ENCODE measurements at places on chromosomes 5 and 9. TPM values are rescaled to one million over a fixed set of nuclear protein-coding genes. Genes with fewer than 3 reads are reported as not detected.

GRCh38 chr5:165448753-165449152 lies 1943.3 kb downstream of the MAT2B start:
- no peak for DNase-seq

GRCh38 chr5:196350-196749 lies 5.1 kb downstream of the LRRC14B start:
- no peak for DNase-seq

DNA sequence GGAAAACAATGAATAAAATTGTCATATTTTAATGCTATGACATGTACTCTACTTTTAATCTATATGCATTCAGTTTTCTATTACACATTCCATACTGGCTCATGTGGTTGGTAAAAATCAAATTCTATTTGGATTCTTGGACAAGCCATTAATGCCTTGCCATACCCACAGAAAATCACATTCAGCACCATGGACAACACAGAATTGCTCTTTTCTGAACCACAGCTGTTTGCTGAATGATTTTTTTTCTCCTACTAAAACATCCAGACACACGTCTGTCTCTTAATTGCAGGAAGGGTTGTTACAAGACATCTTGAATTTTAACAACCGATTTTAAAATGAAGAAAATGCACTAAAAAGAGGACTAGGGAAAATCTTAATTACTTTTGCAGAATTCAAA lies 675.6 kb downstream of the BRINP1 start:
- DNase-seq = peak; percentile 1

DNA sequence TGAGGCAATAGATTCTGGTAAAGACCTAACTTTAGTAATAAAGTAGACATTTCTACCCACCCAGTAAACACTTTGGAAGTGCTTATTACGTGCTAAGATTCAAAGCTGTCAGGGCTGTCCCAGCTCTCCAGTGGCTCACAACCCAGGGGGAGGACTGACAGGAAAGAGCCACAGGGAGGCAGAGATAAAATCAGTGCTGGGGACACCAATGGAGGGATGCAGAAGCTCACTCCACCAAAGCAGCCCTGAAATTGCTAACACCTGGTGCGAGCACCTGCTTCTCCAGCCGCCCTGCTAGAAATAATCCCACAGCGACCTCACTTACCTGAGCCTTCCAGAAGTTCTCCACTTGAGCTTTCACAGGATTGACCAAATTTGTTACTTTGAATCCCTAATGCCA lies 501.0 kb downstream of the BNC2 start:
- no peak for DNase-seq

- DNase-seq = no peak
Measured at GRCh38 chr5:37601163-37601562, 222.0 kb downstream of the WDR70 start.

DNA sequence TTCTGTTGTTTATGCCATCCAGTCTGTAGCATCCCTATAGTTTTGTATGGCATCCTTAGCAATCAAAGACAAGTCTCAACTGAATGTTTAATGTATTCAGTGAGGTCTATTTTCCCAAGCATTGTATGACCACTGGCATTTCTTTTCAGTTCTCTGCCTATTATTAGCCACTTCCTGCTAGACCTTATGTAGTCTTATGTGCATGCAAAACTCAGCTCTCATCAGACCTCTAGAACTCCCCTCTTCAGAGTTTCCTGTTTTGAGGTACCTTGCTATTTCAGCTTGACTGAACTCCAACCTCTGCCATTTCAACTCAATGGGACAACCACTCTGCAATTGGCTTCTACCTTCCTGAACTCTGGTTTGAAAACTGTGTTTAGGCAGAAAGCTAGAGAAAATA lies 113.2 kb downstream of the SLC25A46 start:
- DNase-seq = no peak

DNA sequence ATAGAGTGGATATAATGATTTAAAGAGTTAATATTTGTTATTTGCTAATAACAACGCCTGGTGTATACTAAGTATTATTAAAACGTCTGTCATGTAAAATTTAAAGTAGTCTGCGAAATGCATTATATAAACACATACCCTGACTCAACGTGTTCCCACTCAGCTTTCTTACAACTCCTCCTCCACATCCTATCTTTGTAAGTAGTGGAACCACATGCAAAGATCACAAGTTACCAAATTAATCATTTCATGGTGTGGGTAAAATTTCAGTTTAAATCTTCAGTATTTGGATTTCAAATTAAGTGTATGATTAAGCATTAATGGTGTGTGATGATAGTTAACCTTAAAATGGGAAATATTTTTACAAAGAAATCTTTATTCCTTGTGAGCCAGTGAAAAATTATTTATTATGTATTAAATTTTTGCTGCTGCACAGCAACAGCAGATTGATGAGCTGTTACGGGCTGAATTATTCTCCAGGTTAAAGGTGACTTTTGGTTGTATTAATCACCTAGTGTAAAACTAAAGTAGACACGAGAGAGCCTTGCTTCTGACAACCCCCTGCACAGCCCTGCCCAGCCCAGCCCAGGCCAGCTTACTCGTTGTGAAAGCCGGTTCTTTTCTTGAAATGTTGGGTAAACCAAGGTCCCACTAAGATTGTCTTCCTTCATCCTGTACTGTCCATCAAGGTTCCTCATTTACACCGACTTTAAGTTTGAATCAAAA lies 373.5 kb downstream of the DTWD2 start:
- DNase-seq = no peak

- no peak for DNase-seq
Measured at GRCh38 chr5:82160948-82161347, 117.2 kb downstream of the RPS23 start.

DNA sequence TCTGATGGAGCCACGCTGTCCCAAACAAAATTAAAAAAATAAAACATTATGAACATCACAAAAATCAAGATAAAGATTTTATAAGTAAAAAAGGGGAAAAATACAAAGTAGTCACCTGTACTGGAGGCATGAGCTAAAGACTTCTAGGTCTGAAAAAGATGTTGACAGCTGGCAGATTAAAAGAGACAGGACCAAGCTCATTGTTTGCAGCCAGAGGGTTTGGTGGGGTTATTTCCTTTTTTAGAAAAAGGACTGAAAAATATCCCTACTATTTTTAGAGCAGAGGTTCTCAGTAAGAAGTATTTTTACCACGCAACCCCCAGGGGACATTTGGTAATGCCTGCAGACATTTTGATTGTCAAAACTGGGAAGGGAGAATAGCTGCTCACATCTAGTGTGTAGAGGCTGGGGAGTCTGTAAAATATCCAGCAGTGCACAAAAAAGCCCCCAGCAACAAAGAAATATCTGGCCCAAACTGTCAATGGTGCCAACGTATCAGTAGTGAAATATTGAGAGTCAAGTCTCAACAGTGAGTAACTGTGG lies 353.4 kb downstream of the TLE1 start:
- DNase-seq = no peak

DNA sequence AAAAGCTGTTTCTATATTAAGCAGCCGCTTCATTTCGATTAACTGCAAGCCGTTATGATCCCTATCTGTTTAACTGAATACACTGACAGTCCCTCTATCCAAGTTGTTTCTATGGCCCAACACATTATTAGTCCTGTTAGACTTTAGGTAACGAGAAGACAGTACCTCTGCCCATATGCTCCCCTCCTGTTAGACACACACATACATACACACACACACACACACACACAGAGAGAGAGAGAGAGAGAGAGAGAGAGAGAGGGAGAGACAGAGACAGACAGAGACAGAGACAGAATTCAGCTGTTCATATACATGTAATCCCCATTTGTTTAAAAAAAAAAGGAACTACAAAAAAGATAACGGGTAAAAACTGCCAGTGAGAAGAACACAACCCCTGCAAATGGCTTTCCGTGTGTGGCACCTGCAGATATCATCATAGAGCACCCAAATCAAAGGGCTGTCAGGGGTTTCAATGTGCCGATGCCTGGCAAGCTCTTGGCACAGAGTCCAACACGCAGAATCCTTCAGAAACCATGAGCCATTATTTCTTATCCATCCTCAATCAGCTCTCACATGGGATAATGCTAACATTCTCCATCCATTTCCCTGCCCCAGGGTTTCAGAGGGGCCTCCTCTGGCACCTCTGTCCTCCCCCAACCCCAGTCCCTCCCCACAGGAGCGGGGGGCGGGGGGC lies 144.0 kb downstream of the MYO10 start:
- DNase-seq = no peak

DNA sequence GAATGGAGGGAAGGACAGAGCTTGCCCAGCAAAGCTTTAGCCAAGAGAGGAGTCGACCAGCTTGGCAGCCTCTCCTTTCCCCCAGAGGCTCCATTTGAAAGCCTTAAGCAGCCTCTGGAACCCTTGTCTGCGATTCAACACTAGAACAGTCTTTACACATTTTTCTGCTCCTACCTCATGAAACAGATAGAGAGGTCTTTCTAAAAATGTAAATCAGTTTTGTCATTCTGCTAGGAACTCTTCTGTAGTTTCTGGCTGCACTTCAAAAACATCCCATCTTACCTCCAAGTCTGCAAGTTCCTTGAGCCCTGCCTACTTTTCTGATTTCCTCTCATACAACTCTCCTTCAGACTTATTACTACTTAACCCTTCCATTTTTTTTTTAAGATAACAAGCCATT lies 70.1 kb downstream of the PDE4D start:
- DNase-seq = no peak

GRCh38 chr9:665296-665695 lies 176.2 kb upstream of the DMRT1 start:
- DNase-seq = no peak

DNA sequence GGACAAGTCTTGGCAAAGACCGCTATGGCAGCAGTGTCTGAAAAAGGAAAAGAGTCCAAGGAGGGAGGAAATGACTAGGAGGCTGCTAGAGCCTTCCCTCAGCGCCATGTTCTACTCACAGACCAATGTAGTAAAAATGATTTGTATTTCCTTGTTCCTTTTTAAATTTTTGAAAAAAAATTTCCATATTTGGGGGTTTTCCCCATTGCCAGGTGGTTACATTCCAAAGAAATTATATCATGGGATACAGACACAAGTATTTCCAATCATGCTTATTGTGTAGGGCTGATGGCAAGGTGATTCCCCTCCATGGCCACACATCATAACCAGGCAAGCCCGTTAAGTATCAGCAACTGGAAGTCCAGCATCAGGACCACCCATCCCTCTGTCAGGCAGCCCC lies 138.2 kb downstream of the PIP5K1B start:
- DNase-seq = no peak

DNA sequence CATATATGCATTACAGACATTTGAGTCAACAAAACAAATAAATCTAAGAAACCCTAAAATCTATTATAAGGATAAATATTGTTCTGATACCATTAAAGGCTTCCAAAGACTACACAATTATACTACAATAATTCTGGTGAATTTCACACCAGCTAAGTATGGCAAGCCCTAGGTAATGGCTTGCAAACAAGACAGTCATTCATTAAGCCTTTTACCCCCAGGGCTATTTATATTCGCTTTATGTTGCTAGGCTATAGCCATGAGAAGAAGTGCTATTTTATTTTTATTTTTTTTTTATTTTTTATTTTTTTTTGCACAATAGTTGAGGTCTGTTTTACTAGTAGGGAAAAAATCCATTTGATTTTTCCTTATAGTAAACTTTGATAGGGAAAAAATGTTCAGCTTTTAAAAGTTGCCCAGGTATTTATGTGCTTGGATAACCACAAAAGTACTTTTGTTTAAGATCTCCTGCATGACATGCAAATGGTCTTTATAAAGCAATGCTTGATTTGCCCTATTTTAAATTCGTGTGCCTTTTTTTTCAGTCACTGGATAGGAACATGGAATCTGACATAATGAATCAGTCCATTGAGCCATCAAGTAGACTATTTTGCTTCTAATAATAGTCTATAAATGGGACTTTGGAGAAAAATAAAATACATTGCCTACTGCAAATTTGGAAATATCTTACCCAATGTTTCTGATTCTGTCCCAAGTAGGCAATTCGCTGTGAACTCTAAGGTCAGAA lies 946.3 kb upstream of the COX7C start:
- DNase-seq = no peak

GRCh38 chr9:16276866-16277265 lies 593.6 kb downstream of the BNC2 start:
- no peak for DNase-seq

DNA sequence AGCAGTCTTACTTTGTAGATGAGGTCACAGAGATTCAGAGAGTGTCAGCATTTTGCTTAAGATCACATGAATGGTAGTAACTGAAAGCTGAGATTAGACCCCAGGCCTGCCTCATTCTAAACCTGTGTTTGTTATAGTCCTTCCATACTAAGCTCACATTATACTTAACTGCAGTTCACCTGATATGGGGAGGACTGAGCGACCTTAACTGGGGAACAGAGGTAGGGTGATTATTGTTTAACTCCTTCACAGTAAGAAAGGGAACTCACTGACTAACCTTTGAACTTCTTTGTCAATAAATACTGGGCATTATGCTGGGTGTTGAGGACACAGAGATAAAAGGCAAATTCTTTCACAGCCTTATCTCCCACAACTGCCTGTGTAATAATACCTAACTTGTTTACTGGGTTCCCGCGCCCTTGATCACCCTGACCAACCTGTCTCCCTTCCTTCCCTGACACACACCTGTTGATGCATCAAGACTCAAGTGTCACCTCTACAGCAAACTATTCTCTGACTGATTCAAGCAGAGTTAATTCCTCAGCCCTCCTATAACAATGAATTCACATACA lies 27.2 kb downstream of the DEPDC1B start:
- DNase-seq = peak; percentile 34

- no peak for DNase-seq
Measured at GRCh38 chr5:62643556-62644451, 65.2 kb downstream of the LRRC70 start.

- no peak for DNase-seq
Measured at GRCh38 chr5:88143693-88144218, 124.9 kb downstream of the TMEM161B start.

DNA sequence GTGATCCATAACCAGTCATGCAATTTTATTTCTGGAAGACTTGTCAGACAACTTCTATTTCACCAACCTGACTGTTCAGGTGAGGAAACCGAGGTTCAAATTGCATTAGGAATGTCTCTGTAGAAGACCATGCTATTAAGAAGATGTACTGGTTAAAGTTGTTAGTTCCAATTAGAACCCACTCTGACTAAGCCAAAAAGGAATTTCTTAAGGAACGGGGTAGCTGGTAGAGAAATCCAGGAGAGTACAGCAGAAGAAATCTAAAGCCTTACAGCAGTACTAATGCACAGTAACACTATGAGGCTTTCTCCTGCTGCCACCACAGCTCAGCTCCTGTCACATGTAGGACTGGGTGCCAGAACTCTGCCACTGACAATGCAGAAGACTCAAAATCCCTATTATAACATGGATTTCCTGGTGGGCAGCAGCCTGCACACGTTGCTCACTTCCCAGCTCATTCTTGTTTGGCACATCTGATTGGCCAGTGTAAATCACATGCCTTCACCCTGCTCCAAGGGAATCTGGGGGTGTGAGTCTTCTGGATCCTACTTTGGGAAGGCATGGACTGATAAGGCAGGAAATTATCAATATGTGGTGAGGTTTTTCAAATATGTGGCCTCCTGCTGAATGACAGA lies 37.1 kb downstream of the CAST start:
- DNase-seq = no peak

- peak; percentile 43 for DNase-seq
Measured at GRCh38 chr9:14031810-14032209, 282.1 kb downstream of the NFIB start.

Gene OR13D1
- total RNA-seq = not detected

Gene APBA1
- 2.7 TPM for total RNA-seq

Gene TEK
- 5.2 TPM for total RNA-seq

Gene GPX3
- total RNA-seq = 222 TPM

Gene SPATA31E1
- not detected for total RNA-seq

Gene C9orf50
- total RNA-seq = not detected

Gene GABBR2
- 0.55 TPM for total RNA-seq

Gene RLN2
- not detected for total RNA-seq

Gene ANKRD20A1
- total RNA-seq = not detected

Gene FRRS1L
- total RNA-seq = 4.6 TPM

Gene PCDHA1
- 0.37 TPM for total RNA-seq
